Breast epithelium (tissue), 4 donors: ENCODE measurements at places on chromosomes 3 and 15.

GRCh38 chr15:37115538-37115937 lies 15.2 kb upstream of the MEIS2 start:
- no peak for DNase-seq

DNA sequence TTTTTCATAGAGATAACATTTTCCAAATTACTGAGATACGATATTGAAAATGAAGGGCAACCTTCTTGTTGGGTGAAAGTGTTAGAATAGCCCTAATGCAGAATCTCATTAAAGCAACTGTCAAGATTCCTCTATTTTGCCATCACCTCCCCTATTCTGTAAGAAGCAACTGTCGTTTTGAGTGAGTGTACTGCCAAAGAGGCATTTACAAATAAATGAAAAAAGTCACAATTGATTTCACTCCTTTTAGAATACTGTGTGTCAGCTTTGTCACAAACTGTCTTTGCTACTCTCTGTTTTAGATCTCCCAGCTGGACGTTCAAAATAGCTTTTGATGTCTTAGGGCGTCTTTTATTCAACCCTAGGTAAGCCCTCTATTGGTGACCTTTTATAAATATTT lies 322.8 kb upstream of the NAALADL2 start:
- DNase-seq, result no peak

DNA sequence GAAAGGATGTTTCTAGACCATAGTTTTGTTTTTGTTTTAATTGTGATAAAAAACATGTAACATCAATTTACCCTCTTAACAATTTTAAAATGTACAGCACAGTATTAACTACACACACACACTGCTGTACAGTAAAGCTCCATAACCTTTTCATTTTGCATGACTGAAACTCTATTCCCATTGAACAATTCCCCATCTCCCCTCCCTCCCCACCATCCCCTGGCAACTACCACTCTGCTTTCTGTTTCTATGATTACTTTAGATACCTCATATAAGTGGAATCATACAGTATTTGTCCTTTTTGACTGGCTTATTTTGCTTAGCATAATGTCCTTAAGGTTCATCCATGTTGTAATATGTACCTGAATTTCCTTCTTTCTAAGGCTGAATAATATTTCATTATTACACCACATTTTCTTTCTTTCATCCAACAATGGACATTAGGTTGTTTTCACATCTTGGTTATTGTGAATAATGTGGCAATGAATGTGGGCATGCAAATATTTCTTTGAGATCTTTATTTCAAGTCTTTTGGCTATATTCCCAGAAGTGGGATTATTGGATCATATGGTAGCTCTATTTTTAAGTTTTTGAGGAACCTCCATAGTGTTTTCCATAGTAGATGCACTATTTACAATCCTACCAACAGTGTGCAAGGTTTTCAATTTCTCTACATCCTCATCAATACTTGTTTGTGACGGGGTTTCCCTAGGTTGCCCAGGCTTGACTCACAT lies 10.7 kb downstream of the CHST14 start:
- DNase-seq, result no peak

DNA sequence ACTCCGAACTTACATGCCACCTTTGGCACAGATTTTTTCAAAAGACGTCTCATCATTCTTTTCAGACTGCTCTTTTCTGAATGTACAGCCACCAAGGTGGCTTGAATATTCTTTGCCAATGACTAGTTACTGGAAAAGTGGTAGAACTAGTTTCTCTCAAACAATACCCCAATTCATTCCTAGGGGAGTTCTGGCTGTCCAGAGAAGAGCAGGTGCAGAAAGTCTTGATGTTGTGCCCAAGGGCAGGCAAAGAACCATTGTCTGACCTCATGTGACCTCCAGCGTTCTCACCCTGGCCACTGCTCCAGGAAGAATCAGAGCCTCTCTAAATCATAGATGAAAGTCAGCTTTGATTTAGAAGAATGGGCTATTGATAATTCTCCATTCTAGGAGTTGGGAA lies 5.5 kb downstream of the LMOD3 start:
- peak; percentile 43 for DNase-seq

- DNase-seq, result peak; percentile 74
These were observed 133.3 kb downstream of the TBC1D2B start for GRCh38 chr15:77944002-77944867.
